ENCODE measurements at places on chromosomes 7 and 10.

- DNase-seq, result no peak
Observed at GRCh38 chr10:77321838-77322237, 315.8 kb downstream of the KCNMA1 start.

GRCh38 chr10:30448092-30448491 lies 14.1 kb downstream of the MAP3K8 start:
- DNase-seq, result no peak

DNA sequence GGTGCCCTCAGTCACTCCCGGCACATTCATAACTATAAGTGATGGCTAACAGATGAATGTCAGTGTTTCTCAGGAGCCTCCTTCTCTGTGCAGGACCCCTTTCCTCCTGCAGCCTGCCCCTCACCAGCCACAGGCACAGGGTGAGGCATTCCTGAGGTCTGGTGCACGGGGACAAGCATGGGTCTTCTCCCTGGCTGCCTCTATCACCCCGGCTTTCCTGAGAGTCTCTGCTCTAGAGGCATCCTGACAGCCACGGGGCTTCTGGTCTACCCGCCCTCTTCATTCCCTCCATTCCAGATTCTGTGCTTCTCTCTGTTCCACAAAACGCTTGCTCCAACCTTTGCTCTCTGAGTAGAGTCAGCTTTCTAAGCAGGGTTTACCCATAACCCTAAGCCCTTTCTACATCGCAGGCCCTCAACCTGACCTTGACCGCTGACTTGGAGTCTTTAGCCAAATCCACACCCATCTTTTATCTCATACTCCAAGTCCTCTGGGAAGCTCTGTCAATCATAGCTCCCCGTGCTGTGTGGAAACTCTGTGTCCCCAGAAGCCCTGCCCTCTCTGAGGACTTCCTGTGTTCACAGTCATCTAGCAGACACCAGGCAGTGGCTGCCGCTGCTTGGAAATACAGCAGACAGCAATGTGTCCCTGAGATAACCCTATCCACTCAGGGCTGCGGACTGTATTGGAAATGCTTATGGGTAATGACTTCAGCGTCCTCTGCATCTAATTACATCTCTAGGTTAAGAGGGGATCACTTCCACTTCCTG lies 159.0 kb downstream of the SFMBT2 start:
- DNase-seq, result no peak

- DNase-seq, result peak; percentile 72
Observed at GRCh38 chr10:61902445-61903220, 1.1 kb downstream of the ARID5B start.

GRCh38 chr10:96832721-96833219 lies 672 bp downstream of the LCOR start:
- DNase-seq, result peak; percentile 82

DNA sequence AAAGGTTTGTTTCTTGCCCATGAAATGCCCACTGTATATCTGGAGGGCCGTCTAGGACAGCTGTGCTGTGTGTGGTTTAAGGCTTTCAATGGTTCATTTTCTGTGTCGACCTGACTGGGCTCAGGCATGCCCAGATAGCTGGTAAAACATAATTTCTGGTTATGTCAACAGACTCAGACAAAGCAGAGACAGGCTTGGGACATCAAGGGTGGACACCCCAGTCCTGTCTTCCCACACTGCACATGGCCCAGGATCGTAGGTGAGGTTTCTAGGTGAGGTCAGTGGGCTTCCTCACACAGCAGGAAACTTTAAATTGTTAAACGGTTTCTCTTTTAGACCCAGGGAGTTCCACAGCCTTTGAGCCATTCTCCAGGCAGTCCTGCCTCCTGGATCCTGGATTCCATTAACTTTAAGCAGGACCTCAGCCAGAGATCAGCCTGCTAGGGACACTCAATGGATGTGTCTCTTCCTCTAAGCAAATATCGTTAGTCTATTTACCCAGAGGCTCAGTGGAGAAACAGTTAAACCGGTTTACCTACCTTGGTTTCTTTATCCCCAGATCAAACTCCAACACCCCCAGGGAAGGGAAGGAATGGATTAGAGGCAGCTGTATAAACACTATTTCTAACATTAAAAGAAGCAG lies 66.4 kb downstream of the ST8SIA6 start:
- no peak for DNase-seq

DNA sequence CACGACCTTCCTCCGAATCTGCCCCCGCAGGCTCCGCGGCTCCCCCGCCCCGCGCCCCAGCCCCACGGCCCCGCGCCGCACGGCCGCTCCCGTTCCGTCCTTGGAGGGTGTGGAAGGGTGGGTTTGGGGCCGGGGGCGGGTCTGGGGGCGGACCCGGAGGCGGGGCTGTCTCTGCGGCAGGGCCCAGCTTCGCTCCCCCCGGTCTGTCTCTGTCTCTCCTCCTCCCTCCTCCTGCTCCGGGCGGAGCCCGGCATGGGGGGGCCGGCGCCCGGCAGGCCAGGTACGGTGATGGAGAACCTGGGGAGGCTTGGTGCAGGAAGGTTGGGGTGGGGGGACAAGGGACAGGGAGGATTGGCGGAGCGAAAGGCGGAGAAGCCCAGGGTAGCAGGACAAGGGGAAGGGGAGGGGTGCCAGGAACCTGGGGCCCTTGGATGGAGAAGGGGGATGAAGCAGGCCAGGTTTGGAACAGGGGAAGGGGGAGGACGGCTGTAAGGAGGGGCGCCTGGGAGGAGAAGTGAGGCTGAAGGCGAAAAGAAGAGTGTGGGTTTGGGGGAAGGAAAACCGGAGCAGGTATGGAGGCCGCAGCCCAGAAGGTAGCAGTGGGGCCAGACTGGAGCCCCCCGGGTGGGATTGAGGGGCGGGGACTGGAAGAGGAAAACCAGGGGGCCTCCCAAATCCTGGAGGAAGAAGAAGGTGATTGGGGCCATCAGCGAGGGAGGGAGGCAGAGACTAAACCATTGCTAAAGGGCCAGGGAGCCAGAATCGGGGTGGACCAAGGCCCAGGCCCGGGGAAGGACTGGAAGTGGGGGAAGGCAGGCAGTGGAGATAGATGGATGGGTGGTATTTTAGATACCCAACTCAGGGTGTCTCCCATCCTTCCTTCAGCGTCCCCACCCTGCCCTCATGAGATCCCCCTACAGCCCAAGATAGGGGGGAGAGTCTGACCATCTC lies at the start of gene NYAP1:
NYAP1 (plus strand) TSS at position 206 of the 951 bp plus-strand sequence. CDS start 1,385 bp downstream, outside the sequence.
- DNase-seq, result peak; percentile 31

GRCh38 chr7:42469341-42469740 lies 232.3 kb upstream of the GLI3 start:
- DNase-seq, result no peak

DNA sequence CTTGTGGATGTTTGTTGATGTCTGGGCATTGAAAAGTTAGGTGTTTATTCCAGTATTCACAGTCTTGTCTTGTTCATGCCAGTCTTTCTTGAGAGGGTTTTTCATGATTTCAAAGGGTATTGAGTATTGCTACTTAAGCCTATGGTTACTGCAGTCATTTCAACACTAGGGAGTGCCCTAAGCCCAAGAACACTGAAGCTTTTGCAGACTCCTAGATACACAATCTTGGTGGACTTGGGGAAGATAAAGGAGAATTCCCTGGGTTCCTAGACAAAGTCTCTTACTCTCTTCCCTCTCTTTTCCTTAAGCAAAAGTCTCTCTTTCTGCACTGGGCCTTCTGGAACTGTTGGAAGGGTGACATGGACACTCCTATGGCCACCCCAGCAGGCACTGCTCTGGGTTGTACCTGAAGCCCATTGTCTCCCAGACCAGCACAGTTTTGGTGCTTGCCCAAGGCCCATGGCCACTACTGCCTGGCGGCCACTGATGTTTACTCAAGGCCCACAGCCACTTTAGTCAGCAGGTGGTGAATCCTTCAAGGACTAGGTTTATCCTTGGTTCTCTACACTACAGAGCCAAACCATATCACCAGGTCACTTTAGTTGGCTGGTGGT lies 24.9 kb downstream of the SAMD9 start:
- DNase-seq, result no peak

DNA sequence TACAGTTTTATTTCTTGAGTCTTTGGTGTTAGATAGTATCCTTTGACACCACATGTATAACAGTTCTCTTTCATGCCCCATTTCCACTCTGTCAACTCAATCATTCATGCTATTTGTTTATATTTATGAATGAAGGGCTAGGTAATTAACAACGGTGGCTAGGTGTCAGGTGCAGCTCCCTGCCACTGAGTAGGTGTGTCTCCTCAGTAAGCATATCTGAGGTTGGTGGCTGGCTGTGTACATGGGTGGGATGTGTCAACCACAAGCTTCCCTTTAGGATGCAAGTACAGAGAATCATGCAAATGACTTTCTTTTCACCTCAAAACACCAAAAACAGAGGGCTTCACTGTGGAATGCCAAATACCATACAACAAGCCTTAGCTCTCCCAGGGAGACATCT lies 83.4 kb downstream of the ZNF365 start:
- no peak for DNase-seq

- no peak for DNase-seq
Observed at GRCh38 chr7:129950933-129951225, 1.9 kb downstream of the UBE2H start.

GRCh38 chr10:126908225-126908624 lies 3.0 kb downstream of the DOCK1 start:
- DNase-seq, result no peak

- DNase-seq, result no peak
Observed at GRCh38 chr10:97915346-97916131, 65.9 kb downstream of the GOLGA7B start.

DNA sequence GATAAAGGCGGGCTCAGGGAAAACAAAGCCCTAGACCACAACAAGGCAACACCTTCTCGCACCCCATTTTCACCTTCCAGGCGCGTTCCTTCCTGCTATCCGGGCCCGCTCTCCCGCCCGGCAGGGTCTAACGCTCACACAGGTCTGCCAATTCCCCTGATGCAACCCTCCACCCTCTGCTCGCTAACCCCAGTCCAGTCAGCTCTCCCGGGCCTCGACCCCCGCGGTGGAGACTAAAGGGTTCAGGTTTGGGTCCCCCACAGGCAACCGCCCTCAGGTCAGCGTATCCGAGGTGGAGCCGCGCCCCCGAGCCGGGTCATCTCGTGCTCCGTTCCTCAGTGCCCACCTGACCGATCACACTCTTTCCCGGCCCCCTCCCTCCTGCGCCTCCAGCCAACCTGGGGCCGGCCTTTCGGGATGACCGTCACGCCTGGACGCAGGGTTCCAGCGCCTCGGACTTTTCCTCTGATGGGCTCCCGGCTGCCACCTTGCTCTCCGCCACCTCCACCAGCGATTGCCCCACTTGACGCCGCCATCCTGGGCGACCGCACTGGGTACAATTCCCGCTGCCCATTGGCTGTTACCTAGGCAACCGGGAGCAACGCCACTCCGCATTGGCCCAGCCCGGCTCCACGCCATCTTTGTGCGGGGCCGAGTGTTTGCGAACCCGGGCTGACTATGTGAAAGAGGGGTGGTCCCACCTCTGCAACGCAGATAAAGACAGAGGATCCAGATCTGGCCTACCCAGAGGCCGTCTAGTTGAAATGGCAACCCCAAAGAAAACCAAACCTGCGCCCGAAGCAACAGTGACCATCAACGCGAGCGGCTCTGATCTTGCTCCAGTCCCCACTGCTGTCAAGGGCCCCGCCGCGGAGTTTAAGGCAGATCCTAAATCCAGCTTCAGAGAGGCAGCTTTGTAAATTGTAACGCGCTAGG lies at the start of gene MORN4:
MORN4 (minus strand) TSS at position 552 of the 936 bp plus-strand sequence. CDS start 13,847 bp downstream, outside the sequence.
- DNase-seq, result peak; percentile 79

DNA sequence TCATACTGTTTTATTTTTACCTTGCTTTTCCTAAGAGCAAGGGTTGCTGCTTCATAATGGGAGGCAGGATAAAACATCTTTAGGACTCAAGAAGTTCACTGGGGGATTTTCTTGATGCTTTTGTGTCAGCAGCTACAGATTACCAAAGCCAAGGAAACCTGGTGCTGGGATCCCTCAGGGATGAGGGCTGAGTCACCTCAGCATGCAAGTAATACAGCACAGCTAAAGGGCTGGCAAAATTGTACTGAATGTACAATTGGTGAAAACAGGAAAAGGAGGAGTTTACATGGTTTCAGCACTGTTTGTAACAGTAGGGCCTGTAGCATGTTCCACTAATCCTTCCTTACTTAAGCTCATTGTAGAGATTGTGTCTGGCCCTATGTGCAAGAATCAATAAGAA lies 1056.8 kb downstream of the SORCS1 start:
- no peak for DNase-seq

- DNase-seq, result no peak
Observed at GRCh38 chr7:87599336-87599735, 1.3 kb downstream of the ABCB1 start.

- no peak for DNase-seq
Observed at GRCh38 chr7:139071680-139072079, 35.8 kb upstream of the ZC3HAV1L start.

DNA sequence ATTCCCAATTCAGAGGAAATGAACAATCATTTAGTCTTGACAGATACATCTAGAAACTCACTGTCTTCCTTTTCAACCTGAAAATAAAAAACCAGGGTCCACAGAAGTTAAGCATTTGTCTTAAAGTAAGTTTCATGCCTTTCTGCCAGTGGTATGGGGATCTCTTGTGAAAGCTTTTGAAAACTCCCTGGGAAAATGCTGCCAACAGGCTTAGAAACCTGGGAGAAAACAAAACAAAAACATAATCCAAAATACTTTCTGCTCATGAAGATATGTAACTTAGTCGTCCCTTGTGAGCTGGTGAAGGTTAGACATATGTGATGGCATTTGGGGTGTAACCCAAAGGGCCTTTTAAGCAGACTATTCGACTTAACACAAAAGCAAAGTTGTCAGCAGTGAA lies 66.4 kb upstream of the ZNF438 start:
- no peak for DNase-seq

- no peak for DNase-seq
Observed at GRCh38 chr10:52455098-52455497, 141.0 kb downstream of the DKK1 start.

- no peak for DNase-seq
Observed at GRCh38 chr10:43053825-43054224, 23.0 kb upstream of the RET start.

GRCh38 chr10:76149602-76150138 lies 718.2 kb downstream of the LRMDA start:
- DNase-seq, result no peak

- DNase-seq, result no peak
Observed at GRCh38 chr7:135441791-135442190, 68.1 kb downstream of the CNOT4 start.

GRCh38 chr7:151207315-151207714 lies 3.0 kb downstream of the H2BK1 start:
- DNase-seq, result no peak

DNA sequence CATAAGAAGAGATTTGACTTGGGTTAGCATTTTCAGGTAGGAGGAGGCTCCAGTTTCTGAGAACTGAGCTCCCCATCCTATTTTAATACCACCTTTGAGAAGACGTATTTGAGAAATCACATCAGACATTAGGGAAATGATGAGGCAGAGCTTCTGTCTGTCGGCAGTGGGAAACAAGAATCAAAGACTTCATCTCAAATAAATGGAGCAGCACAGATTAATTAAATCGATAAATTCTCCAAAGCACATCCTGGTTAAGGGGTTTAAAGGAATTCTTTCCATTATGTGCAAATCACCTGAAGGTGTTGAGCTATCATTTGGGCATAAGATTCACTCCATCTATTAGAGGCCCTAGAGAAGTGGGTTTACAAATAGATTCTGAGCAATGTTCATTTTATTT lies 7.6 kb downstream of the ADARB2 start:
- no peak for DNase-seq
